ENCODE measurements at places on chromosomes 4 and X.

- no peak for DNase-seq
Observed at GRCh38 chr4:133960975-133961374, 240.6 kb downstream of the PABPC4L start.

DNA sequence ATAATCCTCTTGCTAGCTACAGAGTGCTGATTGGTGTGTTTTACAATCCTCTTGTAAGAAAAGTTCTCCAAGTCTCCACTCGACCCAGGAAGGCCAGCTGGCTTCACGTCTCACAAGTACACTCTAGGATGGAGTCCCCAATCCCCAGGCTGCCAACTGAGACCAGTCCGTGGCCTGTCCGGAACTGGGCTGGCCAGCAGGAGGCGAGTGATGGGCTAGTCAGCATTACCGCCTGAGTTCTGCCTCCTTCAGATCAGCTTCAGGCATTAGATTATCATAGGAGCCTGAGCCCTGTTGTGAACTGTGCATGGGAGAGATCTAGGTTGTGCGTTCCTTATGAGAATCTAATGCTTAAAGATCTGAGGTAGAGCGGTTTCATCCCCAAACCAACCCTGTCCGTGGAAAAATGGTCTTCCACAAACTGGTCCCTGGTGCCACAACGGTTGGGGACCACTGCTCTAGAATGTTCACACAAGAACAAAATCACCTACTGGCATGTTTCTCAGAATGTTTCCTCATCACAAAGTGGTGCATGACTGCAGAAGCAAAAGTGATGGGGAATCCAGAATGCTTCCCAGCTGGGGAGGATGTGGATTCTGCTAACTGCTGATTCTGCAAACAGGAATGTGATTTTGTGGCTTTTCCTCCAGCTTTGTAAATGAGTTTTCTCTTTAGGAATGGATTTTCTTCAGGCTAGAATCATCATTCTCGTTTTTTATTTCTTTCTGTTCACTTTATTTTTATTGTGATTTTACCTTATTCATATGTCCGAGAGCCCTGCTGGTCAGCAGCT, 40.9 kb downstream of the SEPTIN11 start:
- DNase-seq: no peak

DNA sequence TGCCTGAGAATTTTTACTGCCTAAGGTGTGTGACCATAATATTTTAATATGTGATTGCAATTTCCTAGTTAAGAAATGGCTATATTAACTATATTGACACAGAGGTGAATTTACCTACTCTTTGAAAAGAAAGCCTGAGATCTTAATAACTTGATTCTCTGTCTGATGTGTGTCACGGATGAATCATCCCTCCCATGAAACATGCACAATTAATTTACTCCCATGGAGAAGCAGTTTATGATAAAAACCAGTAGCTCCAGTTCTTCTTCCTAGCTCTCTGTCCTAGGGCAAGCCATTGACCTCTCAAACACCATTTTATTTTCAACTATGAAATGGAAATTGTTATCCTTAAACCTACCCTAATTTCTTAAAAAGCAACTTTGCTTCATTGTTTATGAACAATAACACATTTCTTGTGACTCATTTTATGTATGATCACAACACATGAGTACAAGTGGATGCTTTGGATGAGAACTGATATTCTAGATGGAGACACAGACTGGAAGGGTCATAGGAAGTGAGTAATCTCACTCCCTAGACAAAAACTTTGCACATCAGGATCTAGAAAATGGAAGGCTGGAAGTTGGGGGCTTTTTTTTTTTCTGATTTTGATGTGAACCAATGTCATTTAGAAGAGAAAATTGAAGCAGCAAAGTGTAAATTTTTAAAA, 438.3 kb downstream of the GPAT3 start:
- no peak for DNase-seq

- DNase-seq: no peak
Observed at GRCh38 chr4:14076776-14077175, 449.3 kb upstream of the BOD1L1 start.

DNA sequence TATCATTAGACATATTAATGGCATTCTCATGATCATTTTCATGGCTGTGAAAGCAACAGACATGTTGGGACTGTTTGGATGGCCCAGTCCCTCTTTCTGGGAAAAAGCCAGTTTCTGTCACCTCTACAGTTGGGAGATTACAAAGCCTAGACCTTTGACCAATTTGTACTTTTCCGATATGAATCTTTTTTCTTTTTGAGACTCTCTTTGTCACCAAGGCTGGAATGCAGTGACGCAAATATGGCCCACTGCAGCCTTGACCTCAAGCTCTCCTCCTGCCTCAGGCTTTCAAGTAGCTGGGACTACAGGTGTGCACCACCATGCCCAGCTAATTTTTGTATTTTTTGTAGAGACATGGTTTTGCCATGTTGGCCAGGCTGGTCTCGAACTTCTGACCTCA, 9.4 kb downstream of the TBC1D25 start:
- DNase-seq: no peak

DNA sequence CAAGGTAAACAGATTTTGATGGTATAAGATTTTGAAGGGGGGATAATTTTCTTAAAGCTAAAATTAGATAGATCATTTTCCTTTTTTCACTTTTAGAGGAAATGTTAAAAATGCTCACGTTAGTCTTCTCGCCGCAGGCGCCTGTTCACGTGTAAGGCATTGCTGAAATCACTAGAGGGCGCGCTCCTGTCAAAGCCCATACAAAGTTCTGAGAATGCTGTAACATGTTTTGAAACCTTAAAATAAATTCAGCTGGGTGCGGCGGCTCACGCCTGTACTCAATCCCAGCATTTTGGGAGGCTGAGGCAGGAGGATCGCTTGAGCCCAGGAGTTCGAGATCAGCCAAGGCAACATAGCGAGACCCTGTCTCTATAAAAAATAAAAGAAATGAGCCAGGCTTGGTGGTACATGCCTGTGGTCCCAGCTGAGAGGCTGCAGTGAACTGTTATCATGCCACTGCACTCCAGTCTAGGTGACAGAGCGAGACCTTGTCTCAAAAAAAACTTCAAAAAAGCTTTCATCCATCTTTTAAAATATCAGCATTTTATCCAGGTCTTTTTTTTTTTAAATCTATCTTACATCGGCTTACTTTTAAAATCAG, 138.0 kb downstream of the RBMX2 start:
- peak; percentile 17 for DNase-seq

- DNase-seq: no peak
Observed at GRCh38 chrX:109346491-109346890, 135.4 kb downstream of the GUCY2F start.

GRCh38 chrX:125628435-125628834, 308.8 kb downstream of the TEX13C start:
- DNase-seq: no peak

- no peak for DNase-seq
Observed at GRCh38 chr4:84855774-84856173, 110.7 kb downstream of the WDFY3 start.

DNA sequence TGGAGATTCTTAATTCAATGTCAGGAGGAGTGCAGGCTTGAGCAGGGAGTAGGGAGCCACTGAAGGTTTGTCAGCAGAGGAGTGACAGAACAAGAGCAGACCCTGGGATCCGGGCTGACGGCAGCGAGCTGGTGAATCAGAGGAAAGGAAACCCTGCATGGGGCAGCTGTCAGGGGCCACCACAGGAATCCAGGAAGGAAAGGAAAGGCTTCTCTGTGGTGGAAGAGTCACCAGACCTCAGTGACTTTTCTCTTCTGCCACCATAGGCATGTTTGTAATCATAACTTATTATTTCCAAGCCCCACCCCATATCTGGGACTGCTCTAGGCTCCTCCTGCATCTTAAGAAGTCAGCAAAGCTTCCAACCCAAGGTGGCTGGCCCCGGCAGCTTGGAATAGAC, 150.9 kb downstream of the BCOR start:
- no peak for DNase-seq

GRCh38 chr4:123937581-123937980, 541.0 kb downstream of the SPRY1 start:
- DNase-seq: no peak

GRCh38 chrX:34656842-34657725, at the start of gene TMEM47:
TMEM47 (minus strand) TSS chrX:34657285; CDS start chrX:34657029, 256 bp downstream.
- DNase-seq: peak; percentile 4

- DNase-seq: peak; percentile 13
Observed at GRCh38 chr4:8745005-8745790, 126.4 kb downstream of the HMX1 start.

DNA sequence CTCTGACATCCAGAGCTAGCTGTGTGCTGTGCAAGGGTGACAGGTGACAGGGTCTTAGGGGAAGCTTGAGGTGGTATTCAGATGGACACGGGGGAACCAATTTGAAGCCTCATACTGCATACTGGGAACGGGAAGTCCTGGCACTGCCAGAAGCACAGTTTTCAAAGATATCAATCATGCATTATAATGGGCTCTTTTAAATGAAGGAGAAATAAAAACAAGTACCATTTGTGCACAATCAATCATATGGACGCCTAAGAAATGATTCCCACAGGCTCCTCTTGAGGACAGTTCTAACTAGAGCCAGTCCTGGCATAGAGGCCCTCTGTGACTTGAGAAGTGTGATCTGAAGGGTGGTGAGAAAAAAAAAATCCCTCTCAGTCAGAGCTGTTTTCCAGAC, 50.9 kb downstream of the TSC22D3 start:
- no peak for DNase-seq

GRCh38 chr4:98586291-98586961, 72.0 kb downstream of the TSPAN5 start:
- no peak for DNase-seq

- DNase-seq: no peak
Observed at GRCh38 chr4:139666735-139667281, 1.2 kb downstream of the MGST2 start.

DNA sequence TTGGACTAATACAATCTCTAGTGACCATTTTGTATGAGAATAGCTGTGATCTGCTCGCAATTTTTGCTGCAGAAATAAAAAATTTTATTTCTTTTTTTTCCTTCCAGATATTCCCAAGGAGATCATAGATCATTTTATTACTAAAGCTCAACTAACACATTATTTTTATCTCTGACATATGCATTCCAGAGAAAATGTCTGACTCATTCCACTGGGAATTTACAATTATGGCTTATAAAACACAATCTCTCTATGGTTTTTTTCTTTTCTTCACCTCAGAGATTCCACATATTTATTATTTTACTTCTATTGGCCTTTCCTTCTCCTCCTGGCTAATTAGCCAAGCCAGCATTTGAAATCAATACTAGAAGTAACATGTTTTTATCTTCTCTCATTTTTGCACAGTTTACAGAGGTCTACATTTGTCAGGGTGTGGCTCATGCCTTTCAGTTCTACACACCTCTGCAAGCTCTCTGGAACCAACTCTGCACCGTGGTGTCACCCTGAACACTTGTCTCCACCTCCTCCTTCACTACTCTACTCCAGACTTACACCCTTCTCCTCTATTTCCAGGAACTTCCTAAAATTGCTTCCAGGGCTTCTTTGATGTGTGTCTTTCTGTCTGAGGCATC, 59.8 kb upstream of the GPM6A start:
- no peak for DNase-seq
